ENCODE measurements at places on chromosomes 5 and 9.

- no peak for DNase-seq
Observed at GRCh38 chr5:80369521-80369920, 38.3 kb upstream of the ZFYVE16 start.

- DNase-seq = no peak
Observed at GRCh38 chr5:87390075-87390474, 22.7 kb downstream of the CCNH start.

DNA sequence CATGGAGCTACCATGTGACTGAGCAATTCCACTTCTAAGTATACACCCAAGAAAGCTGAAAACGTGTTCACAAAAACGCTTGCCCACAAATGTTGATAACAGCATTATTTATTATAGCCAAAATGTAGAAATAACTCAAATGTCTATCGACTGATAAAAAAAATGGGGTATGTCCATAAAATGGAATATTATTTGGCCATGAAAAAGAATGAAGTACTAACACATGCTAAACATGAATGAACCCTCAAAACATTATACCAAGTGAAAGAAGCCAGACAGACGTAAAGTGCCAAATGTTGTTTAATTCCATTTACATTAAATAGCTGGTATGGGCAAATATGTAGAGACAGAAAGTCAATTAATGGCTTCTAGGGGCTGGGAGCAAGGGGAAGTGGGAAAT, 184.9 kb upstream of the IRX2 start:
- no peak for DNase-seq

- no peak for DNase-seq
Observed at GRCh38 chr9:134942788-134943184, 25.1 kb upstream of the FCN1 start.

- DNase-seq = no peak
Observed at GRCh38 chr5:173069671-173070070, 13.5 kb downstream of the CREBRF start.

- no peak for DNase-seq
Observed at GRCh38 chr5:91352831-91353695, 30.1 kb downstream of the ARRDC3 start.

GRCh38 chr9:98964201-98964600, 20.5 kb downstream of the COL15A1 start:
- no peak for DNase-seq

DNA sequence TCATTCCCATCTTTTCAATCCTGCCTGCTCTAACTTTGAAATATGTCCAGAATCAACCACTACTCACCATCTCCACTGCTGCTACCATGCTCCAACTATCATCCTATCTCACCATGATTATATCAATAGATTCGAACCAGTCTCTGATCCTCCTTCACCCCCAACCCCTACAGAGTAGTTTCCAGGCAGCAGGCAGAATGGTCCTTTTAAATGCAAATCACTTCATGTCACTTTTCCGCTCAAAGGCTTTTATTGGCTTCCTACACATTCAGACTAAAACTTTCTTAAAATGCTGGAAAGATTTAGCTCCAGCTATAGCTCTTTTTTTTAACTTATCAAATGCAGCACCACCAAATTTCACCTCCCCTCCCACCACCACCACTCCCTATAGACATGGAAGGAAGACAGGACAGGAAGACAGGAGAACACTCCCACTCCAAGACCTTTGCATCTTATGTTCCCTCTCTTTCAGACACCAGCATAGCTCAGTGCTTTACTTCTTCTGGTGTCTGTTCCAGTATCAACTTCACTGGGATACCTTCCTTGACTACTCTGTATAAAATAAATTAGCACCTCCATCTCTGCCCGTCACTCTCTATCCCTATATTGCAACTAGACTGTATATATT, 9.9 kb upstream of the PPP2R2B start:
- DNase-seq = no peak

DNA sequence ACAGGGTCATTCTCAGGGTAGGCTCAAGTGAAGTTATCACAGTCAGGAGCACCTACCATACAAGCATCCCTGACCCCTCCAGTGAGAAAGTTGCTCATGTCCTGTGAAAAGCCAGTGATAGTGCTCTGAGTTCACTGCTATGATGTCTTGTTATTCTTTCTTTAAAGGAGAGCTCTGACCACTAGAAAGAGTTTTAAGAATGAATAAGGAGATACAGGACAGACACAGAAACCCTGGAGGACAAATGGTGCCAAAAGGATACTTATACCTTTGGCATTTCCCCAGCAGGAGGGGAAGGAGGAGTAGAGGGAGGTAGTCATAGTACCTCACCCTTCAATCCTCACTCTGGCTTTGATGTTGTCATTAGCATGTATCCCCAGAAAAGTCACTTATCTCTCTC, 84.0 kb upstream of the AGXT2 start:
- DNase-seq = no peak

DNA sequence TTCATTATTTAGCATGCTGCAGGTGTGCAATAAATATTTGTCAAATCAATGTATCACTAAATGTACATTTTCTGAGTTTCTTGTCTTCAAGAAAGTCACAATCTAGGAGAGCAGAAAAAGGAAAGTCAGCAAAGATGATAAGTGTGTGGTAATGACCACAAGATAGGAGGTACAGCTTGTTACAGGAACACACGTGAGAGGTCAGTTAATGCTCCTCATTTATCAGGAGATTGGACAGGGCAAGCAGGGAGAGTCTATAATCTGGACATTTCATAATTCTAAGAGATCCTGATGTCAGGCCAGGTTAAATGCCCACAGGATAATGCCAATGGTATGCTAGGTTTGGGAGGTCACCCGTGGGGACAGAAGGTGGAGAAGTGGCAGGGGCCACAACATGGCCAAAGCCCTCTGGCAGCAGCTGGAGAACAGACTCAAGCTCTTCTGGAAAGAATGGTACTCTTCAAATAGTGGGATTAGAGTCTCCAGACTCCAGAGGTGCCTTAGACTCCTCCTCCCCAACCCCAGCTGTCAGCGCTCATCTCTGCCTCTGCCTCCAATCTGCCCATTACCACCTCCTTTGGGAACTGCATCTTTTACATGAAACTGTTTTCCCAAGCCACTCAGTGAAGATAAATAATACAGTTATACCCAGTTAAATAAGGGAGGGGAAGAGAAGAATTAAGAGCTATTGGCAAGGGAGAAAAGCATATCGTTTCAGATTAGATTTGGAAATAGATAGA, 114.3 kb downstream of the ASTN2 start:
- no peak for DNase-seq

DNA sequence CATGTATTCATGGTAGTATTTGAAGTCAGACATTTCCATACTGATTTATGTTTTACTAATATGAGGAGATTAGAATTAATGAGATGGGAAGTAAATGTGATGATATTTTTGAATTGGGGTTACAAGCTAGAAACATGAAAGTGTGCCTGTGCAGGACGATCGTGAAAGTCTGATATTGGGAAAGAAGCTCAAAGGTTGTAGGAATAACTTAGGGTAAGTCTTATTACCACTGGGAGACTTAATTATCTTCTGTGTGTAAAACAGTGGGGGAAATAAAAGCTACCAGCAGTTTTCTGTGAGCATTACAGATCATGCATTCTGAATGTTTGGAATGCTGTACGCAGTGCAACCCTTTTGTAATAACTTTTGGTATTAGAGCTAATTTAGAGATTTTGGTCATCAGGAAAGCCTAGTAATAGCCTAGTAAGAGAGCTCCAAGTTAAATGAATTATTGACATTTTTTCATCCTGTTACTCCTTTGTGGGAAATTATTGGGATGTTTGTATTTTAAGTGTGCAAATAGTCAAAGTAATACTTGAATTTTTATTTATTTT, 153.9 kb downstream of the PCSK5 start:
- no peak for DNase-seq

GRCh38 chr5:160640406-160640805, 211.6 kb downstream of the ATP10B start:
- DNase-seq = no peak

- peak; percentile 34 for DNase-seq
Observed at GRCh38 chr5:6759401-6759800, 46.2 kb downstream of the TENT4A start.

DNA sequence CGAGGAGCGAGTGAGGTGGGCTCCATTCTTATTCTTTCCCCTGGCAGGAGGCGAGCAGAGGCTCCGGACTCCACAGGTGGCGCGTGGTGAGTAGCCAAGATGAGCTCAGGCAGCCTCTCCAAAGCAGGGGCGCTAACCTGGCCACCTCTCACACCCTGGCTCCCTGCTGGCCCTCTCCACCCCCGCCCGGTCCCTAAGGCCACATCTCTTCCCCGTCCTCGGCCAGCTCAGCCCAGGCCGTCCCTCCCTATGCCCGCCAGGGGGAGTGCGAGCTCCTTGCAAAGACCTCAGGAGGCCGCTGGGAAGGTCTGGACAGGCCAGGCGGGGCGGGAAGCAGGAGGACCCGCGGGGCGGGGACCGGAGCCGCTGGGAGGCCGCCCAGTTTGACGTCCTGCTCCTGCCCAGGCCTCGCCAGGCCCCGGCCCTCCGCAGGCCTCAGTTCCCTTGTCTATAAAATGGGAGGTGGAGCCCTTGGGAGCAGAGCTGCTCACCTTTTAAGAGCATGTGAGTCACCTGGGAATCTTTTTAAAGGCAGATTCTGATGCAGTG, 46.3 kb upstream of the GGTA1 start:
- DNase-seq = peak; percentile 98

- DNase-seq = no peak
Observed at GRCh38 chr5:1666812-1667588, 132.6 kb downstream of the MRPL36 start.

GRCh38 chr5:92518318-92518904, 1062.6 kb downstream of the NR2F1-AS1 start:
- peak; percentile 49 for DNase-seq

GRCh38 chr5:135034236-135034962, 371 bp upstream of the PITX1 start:
- peak; percentile 57 for DNase-seq

DNA sequence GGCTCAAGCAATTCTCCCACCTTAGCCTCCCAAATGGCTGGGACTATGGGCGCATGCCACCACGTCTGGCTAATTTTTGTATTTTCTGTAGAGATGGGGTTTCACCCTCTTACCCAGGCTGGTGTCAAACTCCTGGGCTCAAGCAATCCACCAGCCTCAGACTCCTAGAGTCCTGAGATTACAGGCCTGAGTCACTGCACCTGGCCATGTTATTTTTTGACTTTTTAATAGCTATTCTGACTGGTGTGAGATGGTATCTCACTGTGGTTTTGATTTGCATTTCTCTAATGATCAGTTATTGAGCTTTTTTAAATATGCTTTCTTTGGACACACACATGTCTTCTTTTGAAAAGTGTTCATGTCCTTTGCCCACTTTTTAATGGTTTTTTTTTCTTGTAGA, 38.2 kb downstream of the FBXW2 start:
- DNase-seq = no peak

DNA sequence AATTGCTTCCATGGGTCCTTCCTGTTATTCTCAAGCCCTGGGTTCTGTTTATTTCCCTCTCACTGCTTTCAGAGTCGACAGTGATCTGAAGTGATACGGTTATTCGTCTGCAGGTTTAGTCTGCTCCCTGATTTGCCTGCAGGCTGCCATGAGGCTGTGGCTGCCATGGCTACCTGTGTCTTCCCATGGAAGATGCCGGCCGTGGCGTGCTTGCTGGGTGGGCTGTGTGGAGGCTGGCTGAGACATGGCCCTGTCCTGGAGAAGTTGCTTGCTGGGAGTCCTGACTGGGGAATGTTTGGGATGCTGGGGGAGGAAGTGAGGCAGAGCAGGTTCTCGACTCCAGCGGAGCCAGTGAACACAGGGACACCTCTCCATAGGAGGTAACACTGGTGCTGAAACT, 104.1 kb upstream of the TBC1D2 start:
- no peak for DNase-seq

DNA sequence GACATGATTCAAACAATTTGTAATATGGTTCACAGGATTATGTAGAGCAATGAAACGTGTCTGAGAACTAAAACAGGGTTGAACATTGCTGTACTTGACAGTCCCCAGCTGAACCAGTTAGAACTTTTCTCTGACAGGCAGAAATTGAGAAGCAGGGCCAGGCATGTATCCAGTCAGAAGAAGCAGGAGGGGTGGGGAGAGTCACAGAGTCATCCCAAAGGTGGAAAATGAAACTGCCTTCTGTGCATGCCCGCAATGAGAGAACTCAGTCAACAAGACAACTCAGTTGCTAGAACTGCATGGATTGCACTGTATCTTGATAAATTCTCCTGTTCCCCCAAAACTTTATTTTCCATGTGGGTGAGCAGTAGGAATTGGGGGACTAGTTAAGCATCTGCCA, 72.9 kb upstream of the PRLR start:
- DNase-seq = no peak

GRCh38 chr5:100762108-100762507, 141.0 kb downstream of the ST8SIA4 start:
- DNase-seq = no peak

DNA sequence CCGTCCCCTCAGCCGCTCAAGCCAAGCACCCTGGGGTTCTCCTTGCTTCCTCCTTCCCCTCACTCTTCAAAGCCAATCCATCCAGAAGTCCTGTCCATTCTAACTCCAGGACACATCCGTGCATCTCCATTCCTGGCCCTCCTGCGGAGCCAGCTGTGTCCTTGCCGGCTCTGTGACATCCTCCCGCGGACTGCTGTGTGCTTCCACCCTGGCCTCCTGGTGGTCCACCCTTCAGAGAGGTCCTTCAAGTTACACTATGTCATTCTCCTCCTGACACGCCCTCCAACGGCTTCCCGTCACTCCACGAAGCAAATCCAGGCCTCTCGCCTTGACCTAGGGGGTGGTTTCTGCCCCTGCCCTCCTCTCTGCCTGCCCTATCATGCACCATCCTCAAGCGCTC, 13.0 kb upstream of the SCGB3A1 start:
- no peak for DNase-seq

DNA sequence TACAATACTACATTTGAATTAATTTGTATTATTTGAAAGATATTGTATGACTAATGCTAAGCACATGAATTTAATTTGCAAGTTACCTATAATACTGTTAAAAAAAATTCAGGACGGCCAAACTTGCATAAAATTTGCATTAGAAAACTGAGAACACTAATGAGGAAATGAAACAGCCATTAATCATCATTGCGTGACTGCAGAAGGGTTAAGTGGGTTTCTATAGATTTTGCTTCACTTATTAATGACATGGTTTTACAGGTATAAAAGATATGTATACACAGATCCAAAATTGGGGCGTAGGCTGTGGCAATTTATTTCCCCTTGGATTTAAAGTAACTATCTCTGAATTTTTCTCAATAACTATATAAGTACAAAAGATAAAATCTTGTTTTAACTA, 882.6 kb downstream of the PTPRD start:
- DNase-seq = no peak

GRCh38 chr5:135032999-135033861, 798 bp downstream of the PITX1 start:
- DNase-seq = peak; percentile 61

GRCh38 chr5:89241186-89241585, 358.2 kb upstream of the MEF2C start:
- no peak for DNase-seq

- DNase-seq = no peak
Observed at GRCh38 chr5:53069626-53070025, 39.9 kb downstream of the MOCS2 start.

GRCh38 chr5:39102684-39103155, 28.5 kb upstream of the RICTOR start:
- no peak for DNase-seq

Measured in HT-29 (cell line).